ENCODE measurements at places on chromosomes 3 and 15.

- no peak for DNase-seq
These were observed 66.0 kb downstream of the MESD start for GRCh38 chr15:80923668-80924067.

DNA sequence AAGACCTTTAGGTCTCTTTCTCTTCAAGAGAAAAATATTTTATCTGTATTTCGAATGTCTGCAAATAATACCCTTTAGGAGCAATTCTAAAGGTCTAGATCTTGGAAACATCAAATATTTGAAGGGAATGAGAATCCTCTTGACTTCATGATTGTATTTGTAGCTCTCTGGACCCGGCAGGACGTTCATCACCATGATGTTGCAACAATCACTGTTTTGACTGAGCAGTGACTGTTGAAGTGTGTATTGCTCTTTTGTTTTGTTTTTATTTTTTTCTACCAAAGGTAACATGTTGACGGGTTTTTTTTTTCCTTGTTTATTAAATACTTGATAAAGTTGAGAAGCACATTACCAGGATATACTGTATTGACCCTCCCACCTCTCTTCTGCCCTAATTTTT is 55.3 kb upstream of the CCR4 start:
- no peak for DNase-seq

DNA sequence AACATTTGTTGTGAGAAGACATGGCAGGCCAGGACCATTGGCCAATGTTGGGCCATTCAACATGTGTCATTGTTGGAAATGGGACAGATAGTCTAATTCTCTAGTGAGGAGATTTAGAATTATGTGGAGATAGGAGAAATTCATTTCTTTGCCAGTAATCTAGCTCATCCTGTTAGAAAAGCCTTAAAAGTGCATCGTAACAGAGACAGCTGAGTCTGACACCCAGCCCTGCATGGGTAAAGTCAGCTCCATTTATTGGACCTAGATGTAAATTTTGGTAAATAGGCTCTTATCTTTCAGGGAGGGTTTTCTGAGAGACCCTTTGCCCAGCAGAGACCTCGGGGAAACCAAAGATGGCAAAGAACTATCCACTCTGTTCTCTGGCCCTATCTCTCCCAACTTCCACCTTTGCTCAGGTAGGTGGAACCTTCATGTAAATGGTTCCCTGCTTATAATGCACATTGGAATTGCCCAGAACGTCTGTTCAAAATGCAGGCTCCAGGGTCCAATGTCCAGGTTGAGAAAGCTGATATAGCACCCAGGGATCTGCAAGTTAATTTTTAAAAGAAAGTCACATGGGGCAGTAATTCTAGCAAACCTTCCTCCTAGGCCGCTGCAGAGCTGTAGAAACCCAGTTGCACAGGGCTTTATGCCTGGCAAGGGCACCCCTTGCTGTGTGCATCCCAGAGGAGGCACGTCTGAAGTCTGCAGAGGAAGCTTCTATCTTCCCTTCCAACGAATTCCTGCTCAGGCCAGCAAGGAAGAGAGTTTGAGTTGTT is 365.9 kb upstream of the PROK2 start:
- no peak for DNase-seq

GRCh38 chr15:57972864-57973263 is 92.6 kb downstream of the ALDH1A2 start:
- no peak for DNase-seq

DNA sequence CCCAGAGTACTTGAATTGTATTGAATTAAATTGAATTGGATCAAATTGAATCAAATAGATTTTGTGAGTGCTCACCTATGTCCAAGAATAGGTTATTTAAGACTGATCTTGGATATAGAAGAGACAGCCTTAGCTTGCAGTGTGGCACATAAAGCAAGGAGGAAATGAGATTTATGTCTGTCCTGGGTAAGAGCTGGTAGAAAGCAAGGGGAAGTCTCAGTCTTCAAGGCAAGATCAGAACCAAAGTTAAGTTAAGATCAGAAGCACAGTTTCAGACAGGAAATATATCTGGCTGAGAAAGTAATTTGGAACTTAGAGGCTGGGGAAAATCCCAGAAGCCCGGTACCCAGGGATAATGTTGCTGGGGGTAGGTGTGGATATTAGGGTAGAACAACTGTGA is 244.4 kb upstream of the ARPP21 start:
- no peak for DNase-seq

GRCh38 chr3:55827786-55828185 is 340.7 kb upstream of the WNT5A start:
- DNase-seq, result no peak

Data from left cardiac atrium (tissue), 4 donors.